ENCODE measurements at places on chromosomes 13 and 19.
A peak's percentile ranks its signal among the peaks of the same experiment; 100 is the strongest.

GRCh38 chr13:106593132-106593531 lies 25.2 kb upstream of the ARGLU1 start:
- DNase-seq, result no peak

DNA sequence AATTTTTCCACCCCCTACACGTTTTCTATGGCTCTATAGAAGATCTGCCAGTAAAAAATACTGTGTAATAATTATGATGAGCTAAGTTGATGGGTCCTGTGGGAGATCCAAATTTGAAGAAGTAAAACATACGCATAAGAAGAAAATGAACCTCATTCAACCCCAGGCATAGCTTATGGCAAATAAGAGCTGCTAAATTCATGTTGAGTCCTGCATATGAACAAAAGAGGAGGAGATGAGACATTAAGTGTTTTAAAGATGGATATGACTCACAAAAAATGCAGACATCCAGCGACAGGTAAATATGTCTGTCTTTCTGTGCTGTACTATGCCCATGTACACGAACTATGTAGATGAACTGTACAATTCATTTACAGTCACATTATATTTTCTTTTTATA lies 101.9 kb downstream of the LIG4 start:
- DNase-seq, result no peak

GRCh38 chr19:43806848-43807247 lies 4.6 kb upstream of the LYPD5 start:
- no peak for DNase-seq

DNA sequence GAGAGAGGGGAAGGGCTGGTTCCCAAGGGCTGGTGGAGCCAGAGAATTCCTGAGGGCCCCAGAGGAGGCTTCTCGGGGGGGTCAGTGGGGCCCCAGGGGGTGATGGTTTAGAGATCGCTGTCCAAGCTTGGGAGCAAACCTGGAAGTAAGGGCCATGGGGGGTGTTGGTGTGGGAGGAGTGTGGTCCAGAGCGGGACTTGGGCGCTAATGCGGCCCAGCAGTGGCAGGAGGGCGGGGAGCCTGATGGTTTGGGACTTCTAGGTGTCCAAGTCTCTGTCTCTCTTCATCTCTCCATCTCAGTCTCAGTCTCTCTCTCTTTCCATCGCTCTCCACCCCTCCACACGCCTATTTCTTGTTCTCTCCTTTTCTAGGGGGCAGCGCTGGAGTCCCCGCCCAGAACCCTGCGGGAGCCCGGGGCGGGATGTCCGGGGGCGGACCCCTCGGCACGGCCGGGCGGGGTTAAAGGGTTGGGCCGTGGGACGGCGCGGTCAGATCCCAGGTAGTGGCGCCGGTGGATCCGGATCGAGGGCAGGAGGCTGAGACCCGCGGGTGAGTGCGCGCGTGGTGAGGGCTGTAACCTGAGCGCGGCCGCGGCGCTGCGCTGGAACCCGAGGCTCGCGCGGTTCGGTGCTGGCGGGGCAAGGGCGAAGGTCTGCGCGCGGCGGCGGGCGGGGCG lies at the start of gene CYP4F22:
TSS of gene CYP4F22 (plus strand) at position 491 of the 676 bp plus-strand sequence. CDS start 16,812 bp downstream, outside the sequence.
- peak; percentile 11 for DNase-seq

DNA sequence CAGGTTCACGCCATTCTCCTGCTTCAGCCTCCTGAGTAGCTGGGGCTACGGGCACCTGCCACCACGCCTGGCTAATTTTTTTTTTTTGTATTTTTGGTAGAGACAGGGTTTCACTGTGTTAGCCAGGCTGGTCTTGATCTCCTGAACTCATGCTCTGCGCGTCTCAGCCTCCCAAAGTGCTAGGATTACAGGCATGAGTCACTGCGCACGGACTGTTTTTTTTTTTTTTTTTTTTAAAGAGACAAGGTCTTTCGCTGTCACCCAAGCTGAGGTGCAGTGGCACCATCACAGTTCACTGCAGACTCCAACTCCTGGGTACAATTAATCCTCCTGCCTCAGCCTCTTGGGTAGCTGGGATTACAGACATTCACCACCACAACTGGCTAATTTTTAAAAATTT lies 8.2 kb upstream of the ADAMTS10 start:
- no peak for DNase-seq

GRCh38 chr13:96792736-96793403 lies 201.4 kb downstream of the OXGR1 start:
- DNase-seq, result no peak

DNA sequence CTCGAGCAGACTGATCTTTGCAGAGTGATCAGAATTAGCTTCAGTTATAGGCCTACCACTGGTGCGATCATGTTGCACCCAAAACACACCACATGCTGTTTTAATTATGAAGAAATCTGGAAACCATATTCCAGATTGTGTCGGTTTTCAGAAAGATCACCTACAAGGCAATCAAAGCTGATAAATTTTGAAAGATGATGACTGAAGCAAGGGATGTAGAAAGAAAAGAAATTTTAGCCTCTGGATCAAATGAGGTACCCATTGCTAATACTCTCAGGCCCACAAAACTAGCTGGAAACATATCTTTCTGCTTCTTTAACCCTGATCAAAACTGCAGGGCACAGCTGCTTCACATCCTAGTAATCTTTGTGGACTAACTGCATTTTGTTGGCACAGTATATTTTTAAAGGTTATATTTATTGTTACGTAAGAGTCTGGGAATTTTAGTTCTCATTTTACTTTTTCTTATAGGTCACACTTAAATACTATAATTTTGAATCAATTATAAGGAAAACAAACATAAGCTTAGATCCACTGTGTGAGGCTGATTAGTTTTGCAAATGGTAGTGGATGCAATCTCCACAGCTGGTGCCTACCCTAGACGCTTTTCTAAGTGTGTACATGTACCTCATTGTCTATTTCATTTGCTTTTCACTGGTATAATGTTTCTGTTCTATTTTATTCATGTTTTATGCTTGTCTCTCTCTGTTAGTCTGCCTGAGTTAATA lies 150.9 kb downstream of the RGCC start:
- no peak for DNase-seq

GRCh38 chr19:4454747-4455718 lies 2.6 kb downstream of the UBXN6 start:
- no peak for DNase-seq

DNA sequence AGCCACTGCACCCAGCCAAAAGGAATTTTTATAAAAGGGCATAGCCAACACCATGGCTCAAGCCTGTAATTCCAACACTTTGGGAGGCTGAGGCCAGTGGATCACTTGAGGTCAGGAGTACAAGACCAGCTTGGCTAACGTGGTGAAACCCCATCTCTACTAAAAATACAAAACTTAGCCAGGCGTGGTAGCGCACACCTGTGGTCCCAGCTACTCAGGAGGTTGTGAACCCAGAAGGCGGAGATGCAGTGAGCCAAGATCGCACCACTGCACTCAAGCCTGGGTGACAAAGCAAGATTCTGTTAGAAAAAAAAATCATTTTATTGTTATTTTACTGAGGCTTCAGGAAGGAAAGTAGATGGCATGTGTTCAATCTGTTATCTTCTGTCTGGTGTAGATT lies 31.3 kb upstream of the FOXO1 start:
- no peak for DNase-seq

- no peak for DNase-seq
Observed at GRCh38 chr19:3268326-3268725, 43.9 kb downstream of the CELF5 start.

GRCh38 chr13:19981685-19982238 lies 23.2 kb downstream of the ZMYM2 start:
- DNase-seq, result no peak

DNA sequence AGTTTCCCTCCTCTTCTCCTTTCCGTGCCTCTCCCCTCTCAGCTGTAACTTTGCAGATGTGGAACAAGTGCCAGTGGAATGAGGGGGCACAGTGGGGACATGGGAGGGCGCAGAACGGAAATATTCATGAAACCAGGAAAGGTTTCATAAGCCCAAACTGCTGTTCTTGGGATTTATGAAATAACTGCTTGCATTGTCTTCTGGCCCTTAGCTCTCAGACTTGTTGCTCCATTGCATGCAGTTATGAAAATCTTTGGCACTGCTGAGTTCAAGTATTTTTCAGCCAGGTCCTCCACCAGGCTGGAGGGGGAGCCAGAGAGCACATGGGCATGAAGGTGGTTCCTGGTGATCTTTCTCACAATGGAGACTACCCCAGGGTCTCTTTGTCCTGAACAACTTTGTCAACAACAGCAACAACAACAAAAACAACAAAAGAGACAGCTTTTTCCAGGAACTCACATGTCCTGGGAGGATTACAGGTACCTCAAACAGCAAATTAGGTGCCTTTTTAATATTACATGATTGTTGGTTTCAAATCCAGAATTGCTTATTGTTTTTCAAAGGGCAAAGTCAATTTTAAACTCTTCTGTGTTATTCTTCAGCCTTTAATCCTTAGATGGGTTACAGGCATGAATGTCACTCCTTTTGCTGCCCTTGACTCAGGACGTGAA lies 1.5 kb downstream of the RGCC start:
- DNase-seq, result peak; percentile 77

DNA sequence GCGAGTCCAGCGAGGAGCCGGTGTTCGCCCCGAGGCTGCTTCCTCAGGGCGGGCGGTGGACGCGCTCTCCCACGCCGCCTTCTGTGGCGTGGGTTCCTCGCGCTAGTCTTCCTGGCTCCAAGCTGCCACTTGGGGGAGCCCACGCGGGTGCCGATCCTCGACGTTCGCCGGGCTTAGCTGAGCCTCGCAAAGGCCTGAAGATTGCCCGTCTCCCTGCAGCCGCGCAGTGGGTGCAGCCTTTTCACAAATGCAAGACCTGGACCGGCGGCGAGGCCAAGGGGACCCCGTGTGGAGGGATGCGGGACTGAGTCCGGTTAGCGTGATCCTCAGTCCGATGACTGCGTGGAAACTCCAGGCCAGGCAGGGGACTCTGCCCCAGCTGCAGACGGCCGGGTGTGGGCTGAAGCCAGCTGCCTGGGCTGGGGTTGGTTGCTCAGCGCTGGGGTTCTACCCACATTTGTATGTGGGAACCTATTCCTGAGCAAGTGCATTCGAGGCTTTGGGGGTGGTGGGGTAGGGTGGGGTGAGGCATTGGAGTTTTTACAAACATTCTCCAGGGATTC lies 16.6 kb upstream of the LRP3 start:
- DNase-seq, result no peak

DNA sequence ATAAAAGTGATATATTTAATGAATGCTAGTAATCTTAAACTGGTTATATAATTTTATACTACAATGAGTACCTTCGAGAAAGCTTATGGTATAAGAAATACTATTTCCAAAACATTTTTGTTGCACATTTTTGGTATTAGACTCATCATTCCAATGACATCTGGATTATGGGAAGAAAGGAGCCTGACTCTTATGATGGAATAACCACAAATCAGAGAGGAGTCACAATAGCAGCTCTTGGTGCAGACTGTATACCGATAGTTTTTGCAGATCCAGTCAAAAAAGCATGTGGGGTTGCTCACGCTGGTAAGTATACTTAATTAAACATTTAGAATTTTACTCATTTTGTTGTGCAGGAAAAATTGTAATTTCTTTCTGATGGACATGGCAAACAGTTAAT lies 3.9 kb downstream of the LACC1 start:
- DNase-seq, result no peak

- no peak for DNase-seq
Observed at GRCh38 chr19:52666506-52666905, 28.4 kb upstream of the ZNF83 start.

- no peak for DNase-seq
Observed at GRCh38 chr13:99055735-99056134, 77.9 kb upstream of the DOCK9 start.

DNA sequence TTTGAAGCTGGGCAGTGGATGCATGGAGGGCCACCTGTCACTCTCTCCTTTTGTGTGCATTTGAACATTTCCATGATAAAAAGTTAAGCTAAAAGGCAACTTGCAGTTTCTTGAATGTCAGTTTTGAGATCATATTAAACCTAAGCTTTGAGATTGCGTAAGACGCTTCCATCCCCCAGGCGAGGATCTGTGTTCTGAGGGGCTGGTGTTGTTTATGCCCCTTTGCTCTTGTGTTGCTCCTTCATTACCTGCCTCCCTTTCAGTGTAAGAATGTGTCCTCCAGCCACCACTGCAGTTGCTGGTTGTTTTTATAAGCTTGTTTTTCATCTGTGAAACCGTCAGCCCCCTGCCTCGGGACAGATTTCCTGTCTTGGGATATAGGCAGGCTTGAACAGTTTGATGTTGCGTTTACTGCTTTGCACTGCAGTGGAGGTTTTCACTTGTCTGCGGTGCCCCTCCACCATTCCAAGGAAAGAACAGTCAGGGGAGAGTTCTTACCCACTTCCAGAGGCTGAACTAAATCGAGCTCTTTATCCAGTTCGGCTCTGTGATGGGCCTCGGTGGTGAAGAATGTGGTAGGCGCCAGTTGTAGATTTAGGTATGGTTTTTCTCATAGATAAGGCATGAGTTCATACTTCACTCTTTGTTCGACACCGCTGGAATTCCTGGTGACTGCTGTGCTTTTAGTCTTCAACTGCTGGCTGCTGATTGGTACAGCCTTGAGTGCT lies 96.8 kb downstream of the ARHGEF7 start:
- DNase-seq, result no peak

DNA sequence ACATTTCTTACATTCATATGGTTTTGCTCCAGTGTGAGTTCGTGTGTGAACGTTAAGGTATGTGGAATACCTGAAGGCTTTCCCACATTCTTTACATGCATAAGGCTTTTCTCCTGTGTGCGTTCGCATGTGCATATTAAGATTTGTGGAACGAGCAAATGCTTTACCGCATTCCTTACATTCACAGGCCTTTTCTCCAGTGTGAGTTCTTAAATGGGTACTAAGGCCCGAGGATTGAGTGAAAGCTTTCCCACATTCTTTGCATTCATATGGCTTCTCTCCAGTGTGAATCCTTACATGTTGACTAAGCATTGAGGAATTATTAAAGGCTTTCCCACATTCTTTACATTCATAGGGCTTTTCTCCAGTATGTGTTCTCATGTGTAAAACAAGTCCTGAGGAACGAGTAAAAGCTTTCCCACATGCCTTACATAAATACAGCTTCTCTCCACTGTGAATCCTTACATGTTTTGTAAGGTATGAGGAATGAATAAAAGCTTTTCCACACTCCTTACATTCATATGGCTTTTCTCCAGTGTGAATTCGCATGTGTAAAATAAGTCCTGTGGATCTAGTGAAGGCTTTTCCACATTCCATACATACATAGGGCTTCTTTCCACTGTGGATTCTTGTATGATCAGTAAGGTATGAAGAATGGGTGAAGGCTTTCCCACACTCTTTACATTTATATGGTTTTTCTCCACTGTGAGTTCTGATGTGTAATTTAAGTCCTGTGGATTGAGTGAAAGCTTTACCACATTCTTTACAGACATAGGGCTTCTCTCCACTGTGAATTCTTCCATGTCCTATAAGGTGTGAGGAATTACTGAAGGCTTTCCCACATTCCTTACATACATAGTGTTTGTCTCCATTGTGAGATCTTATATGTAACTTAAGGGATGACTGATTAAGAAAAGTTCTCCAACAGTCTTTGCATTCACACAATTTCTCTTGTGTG lies 10.7 kb downstream of the ZNF846 start:
- no peak for DNase-seq

Measured in stimulated activated effector memory CD8-positive, alpha-beta T cell treated with anti-CD3 and anti-CD28 coated beads, Interleukin-12 subunit alpha, Interleukin-12 subunit beta, amount 100 ng/mL, for 72 hours (primary cell).